CD4-positive, alpha-beta T cell treated with Interleukin-6 at 100 ng/mL for 8 hours (primary cell): ENCODE measurements at places on chromosomes 5 and 9.

DNA sequence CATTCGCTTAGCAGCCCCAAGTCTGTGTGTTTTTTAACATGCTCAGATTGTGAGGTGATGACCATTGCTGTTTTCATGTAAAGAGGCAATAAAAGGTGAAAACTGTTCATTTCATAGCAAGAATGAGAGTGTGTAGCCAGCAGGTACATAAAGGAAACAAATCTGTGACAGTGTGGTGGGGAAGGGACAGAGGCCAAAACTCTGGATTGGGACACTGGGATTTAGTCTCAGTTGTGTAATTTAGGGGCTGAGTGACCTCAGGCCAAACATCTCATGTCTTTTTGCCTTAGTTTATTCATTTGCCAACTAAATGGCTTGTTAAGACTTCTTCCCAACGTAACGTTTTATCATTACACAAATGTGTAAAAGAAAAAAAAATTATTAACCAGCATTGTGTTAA is 47.0 kb downstream of the KCNN2 start:
- no peak for DNase-seq

- DNase-seq, result no peak
Observed at GRCh38 chr5:96335873-96336272, 97.2 kb downstream of the PCSK1 start.

DNA sequence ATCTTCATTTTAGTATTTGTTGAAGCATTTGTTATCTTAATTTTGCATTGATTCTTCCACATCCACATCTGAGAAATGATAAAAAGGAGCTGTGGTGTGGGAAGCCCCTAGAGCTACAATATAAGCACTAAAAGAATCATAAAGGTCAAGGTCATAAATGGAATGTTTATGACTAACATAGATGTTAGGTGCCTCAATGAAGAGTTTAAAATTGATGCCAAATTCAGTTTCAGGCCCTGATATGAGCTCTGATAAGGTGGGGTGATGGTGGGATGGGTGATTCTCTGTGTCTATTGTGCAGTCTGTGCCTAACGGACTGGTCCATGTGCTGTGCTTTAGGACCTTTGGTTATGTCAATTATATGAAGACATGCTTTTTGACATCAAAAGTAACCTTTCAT is 61.2 kb upstream of the CAMK4 start:
- DNase-seq, result no peak

DNA sequence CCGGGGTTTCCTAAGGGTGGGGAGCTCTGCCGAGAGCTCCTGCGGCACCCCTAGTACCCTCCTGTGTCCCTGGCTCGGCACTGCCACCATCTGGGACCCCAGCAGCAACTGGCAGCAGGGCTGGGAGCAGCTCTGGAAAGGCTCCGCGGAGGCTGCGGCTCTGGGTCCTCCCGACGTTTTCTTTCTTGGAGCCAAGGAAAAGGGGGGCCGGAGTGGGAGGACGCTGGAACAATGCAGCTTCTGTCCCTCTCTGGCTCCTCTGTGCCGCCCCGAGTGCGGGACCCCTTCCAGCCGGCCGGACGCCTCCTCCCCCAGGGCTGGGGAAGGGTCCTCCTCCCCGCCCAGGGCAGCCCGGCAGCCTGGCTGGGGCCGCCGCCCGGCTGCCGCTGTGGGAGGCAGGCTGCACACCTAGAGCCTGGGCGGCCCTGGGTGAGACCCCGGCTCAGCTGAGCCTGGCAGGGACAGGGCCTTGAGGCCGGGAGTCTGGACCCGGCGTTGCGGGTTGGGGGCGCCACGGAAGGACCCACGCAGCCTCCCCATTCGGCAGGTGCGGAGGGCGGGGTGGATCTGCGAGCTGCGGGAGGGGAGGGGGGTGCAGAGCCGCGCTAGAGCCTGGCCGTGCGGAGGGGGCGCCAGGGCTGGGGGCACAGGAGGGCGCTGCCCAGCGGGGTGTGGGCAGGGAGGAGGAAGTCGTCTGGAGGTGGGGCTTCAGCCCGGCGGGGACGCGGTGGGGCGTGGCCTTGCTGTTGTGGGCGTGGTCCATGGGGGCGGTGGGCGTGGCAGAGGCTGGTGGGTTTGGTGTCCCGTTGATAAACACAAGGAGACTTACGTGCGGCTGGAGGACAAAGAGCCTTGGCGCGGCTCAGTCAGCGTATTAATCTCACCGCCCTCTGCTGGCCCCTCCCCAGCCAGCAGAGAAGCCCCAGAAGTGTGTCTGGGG is 15.1 kb downstream of the GPSM1 start:
- peak; percentile 37 for DNase-seq

- no peak for DNase-seq
Observed at GRCh38 chr5:178589180-178590140, 733 bp downstream of the COL23A1 start.

- no peak for DNase-seq
Observed at GRCh38 chr5:10933121-10933520, 172.1 kb upstream of the DAP start.

DNA sequence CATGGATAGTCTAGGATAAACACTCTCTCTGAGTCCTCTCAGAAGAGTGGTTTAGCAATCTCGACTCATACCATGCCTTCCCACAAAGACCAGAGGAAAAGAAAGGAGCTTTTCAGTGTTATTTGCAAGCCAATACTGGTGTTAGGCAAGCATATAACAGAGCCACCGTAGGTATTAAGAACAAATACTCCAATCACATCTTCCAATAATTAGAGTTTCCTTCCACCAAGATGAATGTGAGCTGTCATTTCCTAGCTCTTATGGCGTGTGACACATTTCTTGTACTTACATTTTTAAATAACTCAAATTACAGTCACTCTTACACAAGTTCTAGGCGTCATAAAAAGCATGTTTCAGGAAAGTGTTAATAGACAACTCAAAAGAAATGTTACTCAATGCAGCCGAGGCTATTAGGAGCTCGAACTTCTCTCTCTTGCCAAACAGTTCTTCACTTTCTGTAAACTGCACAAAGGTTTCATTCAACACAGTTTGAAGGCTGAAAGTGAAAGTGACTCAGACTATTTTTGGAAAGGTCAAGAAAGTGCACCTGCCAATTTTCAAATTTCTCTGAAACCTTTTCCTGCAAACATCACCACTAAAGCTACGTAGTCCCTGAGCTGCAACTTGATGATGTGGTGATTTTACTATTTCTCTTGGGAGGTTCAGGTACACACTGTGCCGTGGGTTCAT is 153.8 kb downstream of the AUH start:
- DNase-seq, result no peak

DNA sequence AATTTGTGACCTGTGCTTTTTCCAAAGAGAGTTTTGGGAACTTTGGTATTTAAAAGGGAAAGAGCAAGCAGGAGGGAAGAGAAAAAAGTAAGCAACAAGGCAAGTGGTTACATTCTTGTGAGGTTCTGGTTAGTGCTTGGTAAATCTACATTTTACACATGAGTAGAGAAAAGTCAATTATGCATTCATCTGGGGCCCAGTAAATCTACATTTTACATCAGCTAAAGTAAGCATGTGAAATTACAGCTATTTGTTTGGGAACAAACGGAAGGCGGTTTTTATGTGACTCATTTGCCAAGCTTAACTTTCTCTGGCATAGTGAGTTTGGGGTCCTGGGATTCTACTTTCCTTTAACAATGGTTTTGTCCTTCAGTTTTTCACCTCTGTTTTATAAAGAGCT is 102.2 kb downstream of the SNX18 start:
- no peak for DNase-seq

DNA sequence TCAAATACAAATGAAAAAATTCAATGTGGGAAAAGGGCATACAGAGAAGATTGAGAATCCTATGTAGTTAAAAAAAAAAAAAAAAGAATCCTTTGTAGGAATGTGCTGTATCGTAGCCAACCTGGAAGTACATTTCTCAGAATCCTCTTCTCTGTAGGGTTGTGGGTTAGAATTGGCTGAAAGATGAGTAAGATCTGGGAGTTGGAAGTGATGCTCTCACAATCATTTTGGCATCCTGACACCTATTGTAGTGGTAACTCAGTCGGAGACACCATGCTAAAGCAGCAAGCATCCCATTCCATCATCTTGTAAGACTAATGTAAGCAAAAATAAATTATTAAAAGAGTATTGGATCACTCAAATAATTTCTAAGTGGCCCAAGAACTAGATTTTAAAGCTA is 30.6 kb downstream of the MRPL22 start:
- DNase-seq, result no peak

- DNase-seq, result no peak
Observed at GRCh38 chr9:79796411-79796810, 224.6 kb downstream of the TLE4 start.

DNA sequence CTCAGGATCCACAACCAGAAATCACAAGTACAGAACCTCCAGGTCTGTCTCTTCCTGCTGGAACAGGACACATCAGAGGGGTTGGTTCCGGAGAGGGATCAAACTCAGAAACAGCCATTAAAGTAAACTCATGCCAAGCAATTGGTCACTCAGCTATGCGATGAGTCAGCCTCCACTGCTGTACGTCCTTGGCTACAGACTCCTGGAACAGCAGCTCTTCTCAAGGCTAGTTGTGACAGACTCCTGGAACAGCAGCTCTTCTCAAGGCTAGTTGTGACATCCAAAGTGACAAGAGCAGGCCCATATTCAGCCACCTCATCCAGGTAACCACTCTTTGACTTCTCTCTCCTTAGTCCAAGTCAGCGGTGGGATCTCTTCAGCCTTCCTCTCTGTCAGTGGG is at the start of gene SPINK13:
TSS of gene SPINK13 (plus strand) at position 229 of the 400 bp plus-strand sequence. CDS start 1,279 bp downstream, outside the sequence.
- no peak for DNase-seq
